T-helper 9 cell (primary cell): ENCODE measurements at places on chromosomes 5 and 9.

GRCh38 chr9:92720209-92720765 lies 44.3 kb downstream of the BICD2 start:
- no peak for DNase-seq

DNA sequence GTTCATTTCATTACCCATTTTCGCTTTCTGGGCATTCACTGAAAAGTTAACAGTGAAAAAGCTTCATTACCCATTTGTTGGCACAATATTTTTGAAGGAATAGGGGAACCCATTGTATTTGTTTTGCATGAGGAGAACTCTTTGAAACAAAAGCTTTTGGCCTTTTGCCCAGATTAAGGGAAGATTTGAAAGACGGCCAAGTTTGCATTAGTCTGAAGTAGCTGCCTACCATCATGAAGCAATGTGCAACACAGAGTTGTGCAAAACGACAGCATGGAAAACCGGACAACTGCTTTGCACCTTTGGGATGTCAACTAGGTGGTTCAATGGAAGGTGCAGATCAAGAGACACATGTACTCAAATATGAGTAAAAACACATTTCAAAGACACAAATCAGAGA lies 84.9 kb downstream of the TRPM3 start:
- no peak for DNase-seq

GRCh38 chr5:39526914-39527477 lies 102.2 kb upstream of the DAB2 start:
- DNase-seq: no peak

- DNase-seq: no peak
Measured at GRCh38 chr9:115126404-115126803, 8.4 kb upstream of the TNC start.

DNA sequence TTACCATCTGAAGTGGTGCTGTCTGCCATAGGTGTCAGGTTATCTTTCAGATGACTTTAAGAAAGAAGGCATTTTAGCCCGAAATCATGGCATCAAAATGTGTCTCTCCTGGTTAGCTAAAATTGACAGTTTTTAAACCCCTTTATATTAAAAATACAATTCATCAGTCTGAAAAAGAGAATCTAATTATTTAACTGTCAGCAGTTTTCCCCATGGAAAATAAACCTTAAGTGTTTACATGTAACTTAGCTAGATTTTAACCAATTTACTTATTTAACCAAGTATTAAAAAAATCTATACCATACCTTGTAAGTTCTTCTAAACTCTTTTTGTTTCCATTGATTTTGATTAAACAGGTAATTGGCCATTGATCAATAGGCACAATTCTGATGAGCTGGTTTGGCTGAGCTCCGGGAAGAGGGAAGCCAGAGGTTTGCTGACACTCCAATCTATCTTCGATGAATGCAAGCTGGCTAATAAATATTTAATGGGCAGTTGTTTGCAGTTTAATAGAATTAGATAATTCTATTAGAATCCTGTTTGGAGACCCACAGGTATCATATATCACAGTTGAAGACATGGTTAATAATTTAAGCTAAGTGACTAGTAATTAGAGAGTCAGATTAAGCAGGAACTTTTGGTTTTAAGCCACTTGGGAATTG lies 114.0 kb downstream of the MAT2B start:
- DNase-seq: no peak

- no peak for DNase-seq
Measured at GRCh38 chr9:95082401-95083084, 235.0 kb downstream of the FANCC start.

- DNase-seq: no peak
Measured at GRCh38 chr5:151023651-151024050, 3.3 kb downstream of the GPX3 start.
